ENCODE measurements at places on chromosomes 11 and 22.

DNA sequence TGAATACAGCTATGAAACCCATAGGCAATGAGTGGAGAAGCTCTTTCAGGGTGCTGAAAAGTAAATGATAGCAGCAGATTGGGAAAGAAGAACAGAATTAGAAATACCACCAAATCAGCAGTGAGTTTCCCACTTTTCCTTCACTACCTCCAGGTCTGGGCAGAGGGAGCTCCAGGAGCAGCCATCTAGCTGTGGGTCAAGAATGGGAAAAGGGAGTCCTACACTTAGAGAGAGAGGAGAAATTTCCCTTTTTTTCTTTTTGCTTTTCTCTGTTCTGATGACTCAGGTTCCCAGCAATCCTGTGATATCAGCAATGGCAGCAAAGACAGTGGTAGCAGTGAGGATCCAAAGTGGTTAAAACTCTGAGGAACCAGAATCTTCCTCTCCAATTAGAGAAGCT, 263.9 kb downstream of the NXPE2 start:
- DNase-seq: no peak

DNA sequence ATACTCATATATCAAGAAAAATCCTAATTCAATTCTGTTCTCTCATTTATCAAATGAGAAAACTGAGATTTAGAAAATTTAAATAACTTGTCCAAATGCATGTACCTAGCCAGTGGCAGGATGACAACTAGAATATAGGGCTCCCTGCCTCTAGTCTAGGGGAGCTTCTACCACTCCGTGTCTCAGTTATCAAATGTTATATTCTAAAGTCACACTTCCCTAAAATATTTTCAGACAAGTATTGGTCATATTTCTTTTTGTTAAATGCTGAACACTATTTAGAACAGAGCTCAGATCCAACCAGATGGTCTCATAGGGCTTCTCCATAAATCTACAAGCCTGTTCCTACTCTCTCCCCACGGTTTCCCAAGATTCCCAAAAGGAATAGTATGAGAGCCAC, 26.3 kb downstream of the KCNJ1 start:
- DNase-seq: no peak

GRCh38 chr11:77082838-77083565, 16.2 kb downstream of the CAPN5 start:
- peak; percentile 78 for DNase-seq

- DNase-seq: no peak
Measured at GRCh38 chr11:93468290-93468689, 74.9 kb downstream of the SMCO4 start.

- no peak for DNase-seq
Measured at GRCh38 chr22:29816539-29816938, 21.5 kb downstream of the ASCC2 start.

GRCh38 chr11:106087815-106088435, 10.5 kb downstream of the AASDHPPT start:
- DNase-seq: peak; percentile 69

DNA sequence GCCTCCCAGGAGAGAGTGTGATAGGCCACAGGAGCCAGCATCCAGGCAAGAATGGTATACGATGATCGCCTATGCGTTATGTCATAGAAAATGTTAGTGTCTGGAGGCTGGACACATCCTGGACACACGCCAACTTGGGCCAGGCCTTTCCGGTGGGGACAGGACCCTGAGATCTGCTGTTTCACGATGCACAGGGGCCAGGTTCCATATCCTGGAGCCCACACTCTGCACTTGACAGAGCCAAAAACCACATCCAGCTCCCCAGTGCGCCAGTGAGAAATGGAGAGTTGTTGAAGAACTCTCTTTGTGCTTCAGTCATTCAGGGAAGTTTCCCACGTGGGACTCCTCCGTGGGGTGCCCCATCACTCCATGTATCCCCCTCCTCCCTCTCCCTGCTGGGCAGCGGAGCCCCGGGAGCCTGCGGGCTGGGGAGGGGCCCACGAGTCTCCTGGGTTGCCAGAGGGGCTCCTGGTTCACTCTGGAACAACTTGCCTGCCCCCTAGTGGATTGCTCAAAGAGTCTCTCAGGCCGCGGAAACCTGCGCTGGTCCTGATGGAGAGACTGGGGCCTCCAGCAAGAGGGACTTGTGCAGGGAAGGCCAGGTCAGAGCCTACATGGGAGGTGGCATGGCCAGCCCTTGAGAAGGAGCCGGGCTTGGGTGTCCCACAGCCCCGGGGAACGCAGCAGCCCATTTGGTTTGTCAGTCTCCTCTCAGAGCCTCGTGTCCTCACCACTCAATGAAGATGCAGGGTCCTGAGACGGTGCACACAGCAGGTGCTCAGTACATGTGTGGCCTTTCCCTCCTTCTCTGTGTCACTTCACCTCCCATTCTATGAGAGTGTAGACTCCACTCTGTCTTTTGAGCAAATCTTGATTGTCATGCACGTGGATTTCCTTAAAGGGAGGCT, 10.2 kb upstream of the LRRC32 start:
- peak; percentile 80 for DNase-seq

DNA sequence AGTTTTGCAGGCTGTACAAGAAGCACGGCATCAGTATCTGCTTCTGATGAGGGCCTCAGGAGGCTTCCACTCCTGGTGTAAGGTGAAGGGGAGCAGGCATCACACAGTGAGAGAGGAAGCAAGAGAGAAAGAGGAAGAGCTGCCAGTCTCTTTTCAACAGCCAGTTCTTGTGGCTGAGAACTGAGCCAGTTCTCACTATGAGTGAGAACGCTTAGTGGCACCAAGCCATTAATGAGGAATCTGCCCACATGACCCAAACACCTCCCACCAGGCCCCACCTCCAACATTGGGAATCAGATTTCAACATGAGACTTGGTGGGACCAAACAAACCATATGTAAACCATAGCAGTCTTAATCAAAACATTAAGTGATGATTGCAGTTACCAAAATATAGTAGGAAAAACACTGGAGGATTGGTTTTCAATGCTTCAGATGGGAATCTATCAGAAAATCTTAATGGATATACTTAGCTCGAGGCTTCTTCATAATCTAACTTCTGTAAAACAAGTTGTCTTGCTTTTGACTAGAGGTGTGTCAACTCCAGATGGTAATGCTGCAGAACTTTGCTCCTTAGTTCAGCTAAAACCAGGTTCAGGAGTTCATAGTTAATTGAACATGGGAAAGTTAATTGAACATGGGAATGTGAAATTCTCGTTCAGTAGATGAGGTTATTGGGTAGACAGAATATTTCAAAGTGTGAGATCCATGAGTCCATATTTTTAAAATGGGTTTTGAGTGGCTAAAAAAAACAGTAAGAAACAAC, 12.2 kb downstream of the FAR1 start:
- no peak for DNase-seq

DNA sequence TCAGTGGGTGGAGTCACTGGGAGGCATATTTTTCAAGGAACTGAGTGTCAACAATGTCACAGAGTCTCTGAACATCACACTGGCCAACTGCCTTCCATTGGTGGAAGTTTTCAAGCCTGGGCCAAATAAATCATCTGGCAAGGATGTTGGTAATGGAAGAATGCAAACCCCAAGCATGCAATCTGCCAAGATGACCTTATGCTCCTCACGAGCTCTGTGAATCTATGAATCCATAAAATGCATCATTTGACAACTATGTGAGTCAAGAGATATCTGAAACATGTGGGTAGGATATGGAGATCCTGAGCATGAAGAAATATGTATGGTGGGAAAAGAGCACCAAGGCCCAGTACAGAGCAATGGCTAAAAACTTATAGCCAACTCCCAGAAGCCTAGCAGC, 122.2 kb downstream of the PLEKHA7 start:
- no peak for DNase-seq

- DNase-seq: no peak
Measured at GRCh38 chr22:20080776-20081654, 974 bp downstream of the DGCR8 start.

DNA sequence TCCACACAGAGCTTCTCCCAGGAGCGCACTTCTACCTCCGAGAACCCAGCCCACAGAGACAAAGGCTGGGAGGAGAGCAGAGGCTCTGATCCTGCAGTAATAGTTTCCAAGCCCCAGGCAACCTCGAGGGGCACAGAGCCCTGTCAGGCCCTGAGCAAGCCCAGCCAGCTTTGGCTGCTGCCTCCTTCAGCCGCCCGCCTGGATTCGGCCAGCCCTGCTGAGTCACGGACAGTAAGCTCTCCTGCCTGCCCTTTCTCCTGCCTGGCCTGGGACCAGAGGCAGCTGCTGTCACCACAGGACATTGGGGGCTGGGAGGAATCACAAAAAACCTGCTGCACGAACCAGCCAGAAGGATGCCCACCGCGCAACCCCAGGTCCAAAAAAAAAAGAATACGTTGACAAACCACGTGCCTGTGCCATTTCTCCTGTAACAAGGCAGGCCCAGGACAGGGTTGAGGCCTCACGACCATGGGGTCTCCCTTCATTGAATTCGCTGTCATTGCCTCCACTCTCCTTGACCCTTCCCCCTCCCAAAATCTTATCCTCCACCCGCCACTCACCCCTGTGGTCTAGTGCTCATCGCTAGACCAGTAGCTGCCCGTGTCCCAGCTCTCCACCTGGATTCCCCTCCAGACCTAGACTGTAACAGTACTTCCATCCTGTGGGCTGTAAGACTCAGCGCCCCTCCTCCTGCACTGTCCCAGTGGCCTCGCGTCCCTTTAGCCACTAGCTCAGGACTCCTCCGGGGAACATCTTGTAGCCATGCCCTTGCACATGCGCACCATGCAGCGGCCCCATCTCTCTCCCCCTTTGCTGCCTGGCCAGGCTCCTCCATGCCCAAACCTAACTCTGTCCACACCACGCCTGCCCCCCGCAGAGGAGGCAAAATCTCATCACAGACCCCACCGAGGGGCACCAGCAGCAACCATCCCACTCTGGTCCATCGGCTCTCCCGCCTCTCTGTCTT, 7.4 kb upstream of the SLC22A12 start:
- no peak for DNase-seq

DNA sequence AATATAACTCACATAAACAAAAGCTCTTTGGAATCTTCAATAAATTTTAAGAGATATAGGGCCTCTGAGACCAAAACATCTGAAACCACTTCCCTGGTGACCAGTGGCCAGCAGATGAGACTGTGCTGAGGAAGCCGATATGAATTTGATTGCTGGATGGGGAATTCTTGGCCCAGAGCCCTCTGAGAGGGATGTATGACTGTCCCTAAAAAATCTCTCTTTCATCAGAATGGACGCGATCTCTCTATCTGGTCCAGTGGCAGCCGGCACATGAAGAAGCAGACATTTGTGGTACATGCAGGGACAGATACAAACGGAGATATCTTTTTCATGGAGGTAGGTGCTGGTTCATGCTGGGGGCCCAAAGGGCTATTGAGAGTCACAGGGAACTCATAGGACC, 37.5 kb downstream of the MYBPC3 start:
- DNase-seq: no peak

DNA sequence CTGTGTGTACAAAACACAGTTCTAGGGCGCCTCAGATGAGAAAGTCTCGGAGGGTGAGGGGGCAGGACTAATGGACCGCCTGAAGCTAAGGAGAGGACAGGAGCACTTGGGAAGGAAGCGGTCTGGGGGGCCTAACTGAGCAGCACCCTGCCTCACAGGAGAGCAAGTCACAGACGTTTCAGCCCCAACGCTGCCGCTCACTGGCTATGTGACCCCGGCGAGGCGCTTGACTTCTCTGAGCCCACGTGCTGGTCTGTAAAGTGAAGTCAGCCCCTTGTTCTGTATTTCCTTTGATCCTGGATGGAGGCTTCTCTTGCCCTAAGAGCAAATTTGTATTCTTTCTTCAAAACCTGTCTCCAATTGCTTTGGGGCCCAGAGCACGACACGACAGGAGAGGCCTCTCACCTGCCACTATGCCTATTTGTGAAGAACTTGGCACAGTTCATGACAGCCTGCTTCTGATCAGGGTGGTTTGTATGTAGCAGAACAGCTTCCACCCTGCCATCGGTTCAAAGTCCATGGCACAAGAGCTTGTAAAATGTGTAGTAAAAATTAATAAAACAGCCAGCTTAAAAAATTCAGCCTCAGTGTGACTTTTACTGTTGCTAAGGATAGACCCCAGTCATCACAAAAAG, 59.1 kb downstream of the WNT11 start:
- no peak for DNase-seq

GRCh38 chr22:49551897-49552614, 275.6 kb downstream of the BRD1 start:
- DNase-seq: no peak

- no peak for DNase-seq
Measured at GRCh38 chr11:78318321-78319114, 99.1 kb downstream of the GAB2 start.

DNA sequence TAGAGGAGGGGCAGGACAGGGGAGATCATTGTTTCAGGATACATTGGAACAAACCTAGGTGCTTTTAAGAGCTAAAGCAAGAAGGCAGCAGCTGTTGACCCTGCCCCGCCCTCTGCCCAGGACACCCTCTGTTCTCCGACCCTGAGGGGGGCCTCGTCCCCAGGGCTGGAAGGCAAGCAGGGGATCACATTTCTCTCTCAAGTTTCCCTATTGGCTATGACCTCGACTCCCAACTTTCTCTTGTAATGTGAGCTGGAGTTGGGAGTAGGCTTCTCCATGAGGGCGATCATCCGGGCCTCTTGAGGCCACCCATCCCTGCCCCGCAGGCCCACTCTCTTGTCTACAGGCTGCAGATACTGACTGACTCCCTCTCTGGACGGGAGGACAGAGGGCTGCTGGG, 37.7 kb downstream of the DSCAML1 start:
- DNase-seq: no peak

DNA sequence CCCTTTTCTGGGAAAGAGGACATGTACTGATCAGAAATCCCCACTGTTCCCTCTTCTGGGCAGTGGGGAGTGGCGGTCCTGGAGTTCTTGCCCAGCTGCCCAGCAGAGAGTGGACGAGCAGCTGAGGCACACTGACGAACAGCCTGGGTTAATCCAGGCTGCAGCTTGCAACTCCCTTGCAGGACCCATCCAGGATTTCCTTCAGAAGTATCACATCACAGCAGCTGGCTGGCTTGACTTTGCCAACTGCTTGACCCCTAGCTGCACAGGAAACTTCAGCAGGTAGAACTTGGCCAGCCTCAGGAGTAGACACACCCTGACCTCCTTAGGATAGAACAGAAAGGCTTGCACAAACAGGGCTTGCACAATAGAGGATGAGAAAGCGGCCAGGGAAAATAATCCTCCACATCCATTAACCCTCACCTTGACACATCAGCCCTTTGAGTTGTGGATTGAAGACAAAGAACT, 27.9 kb upstream of the FZD4 start:
- DNase-seq: no peak

DNA sequence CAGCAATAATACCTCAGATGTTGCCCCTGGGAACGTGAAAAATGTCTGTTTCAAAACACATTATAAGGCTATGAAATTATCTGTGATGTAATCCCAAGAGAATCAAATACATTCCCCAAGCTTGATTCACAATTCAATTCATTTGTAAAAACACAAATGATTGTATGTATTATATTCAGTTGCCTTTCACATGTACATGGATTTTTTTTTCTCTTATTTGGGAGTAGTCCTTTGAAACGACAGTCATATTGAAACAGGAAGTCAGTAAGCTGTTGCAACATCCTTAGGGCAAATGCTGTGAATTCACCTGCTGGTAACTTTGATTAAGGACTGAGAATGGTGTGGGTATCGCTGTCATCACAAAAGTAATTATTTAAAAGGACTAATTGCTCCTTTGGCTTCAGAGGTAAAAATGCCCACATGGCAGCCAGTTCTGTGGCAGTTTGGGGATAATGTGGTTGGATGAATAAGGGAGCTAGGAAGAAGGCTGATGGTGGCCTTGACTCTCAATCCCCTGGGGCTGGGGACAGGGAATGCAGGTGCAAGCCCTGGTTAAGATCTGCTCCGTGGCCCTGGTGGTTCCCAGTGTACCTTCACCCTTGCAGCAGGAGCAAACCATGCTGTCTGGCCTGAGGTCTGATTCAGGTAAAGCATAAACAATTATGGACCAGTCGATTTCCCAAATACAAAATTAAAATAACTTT, 13.2 kb downstream of the EHF start:
- peak; percentile 20 for DNase-seq

GRCh38 chr11:114031967-114032320, 27.6 kb upstream of the ZBTB16 start:
- DNase-seq: no peak
